Stimulated activated CD4-positive, alpha-beta T cell treated with anti-CD3 and anti-CD28 coated beads, Interleukin-12 subunit alpha, Interleukin-12 subunit beta, amount 100 ng/mL, for 24 hours (primary cell): ENCODE measurements at places on chromosomes 6 and 20.

- no peak for DNase-seq
Measured at GRCh38 chr6:42786525-42786985, 4.7 kb downstream of the BICRAL start.

DNA sequence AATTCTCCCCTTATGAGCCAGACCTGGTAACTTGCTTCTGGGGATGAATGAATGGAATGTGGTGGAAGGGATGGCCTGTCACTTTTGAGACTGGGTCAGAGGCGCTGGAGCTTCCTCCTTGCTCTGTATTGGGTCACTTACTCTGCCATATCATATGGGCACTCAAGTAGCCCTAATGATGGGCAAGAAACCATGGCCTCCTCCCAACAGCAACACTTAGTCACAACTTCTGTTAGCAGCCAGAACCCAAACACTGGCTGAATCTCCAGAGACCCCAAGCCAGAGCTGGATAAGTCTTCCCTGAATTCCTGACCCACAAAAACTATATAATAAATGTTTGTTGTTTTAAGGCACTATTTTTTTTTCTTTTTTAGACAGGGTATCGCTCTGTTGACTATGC, 5.5 kb downstream of the E2F1 start:
- no peak for DNase-seq

- no peak for DNase-seq
Measured at GRCh38 chr6:15511248-15512125, 151.3 kb downstream of the DTNBP1 start.

GRCh38 chr6:106731144-106731842, 101.9 kb downstream of the QRSL1 start:
- no peak for DNase-seq

DNA sequence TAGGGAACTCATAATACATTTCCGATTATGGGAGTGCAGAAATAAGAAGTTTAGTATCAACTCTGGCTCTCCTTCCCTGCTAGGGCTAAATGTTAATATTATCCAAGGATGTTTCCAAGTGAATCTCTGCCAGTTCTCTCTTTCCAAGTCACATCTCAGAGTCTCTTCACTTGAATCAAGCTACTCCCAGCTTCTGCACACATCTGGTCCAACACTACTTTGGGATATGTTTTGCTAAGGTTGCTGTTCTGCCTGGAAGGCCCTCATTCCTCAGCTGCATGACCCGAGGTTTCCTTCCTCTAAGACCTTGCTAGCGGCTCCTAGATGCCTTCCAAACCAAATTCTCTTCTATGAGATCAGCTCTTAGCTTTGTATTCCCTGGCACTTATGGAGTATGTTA, 331.8 kb downstream of the GJA1 start:
- DNase-seq: no peak

DNA sequence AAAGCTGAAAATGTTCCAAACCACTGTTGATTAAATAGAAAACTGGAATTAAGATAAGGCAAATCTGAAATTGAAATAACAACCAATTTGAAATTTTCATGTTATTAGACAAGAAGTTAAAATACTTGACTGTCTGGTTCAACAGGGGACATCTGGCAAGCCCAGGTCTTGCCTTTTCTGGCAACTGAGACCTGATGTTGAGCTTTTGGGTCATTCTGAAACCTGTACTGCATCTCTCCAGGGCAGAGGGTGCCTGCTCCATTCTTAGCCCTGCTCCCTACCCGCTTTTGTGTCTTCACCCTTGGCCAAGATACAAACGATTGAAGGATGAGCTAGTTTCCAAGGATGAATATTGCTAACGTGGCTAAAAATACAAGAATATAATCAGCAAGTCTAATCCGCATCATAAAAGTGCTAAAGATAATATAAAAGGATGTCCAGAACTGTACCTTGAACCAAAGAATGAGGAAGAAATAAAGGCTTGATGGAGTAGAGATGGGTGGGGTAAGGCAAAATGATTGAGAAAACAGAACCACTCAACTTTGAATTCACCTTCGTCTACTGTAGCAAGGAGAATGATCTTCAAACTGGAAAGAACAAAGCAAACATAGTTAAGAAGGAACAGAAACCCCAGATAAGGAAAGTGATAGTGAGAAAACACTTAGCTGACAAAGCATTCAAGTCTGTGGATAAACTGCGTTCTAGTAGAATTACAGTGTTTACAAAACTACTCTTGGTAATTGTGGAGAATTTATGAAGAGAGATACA, 109.8 kb upstream of the MAN1A1 start:
- no peak for DNase-seq

GRCh38 chr20:14724468-14724867, 387.1 kb upstream of the FLRT3 start:
- DNase-seq: no peak

- DNase-seq: no peak
Measured at GRCh38 chr6:14048837-14049236, 68.7 kb upstream of the CD83 start.

DNA sequence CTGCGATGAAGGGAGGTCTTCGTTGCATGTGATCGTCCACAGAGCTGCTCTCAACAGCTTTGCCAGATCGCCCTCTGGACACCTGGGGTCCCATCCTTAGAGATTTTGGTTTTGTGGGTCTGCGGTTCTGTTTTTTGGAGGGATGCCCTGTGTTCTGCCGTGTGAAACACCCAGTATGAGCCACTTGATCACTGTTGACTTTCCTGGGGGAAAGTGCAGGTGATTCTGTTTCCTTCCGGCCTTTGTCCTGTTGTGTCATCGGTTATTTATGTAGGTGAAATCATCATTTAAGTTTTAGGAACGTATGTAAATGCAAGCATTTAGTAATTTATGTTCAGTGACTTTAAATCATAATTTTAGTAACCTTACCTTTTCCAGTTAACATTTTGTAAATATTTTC, 56.4 kb upstream of the SLC22A1 start:
- no peak for DNase-seq
